ENCODE measurements at places on chromosomes 11 and 22.

DNA sequence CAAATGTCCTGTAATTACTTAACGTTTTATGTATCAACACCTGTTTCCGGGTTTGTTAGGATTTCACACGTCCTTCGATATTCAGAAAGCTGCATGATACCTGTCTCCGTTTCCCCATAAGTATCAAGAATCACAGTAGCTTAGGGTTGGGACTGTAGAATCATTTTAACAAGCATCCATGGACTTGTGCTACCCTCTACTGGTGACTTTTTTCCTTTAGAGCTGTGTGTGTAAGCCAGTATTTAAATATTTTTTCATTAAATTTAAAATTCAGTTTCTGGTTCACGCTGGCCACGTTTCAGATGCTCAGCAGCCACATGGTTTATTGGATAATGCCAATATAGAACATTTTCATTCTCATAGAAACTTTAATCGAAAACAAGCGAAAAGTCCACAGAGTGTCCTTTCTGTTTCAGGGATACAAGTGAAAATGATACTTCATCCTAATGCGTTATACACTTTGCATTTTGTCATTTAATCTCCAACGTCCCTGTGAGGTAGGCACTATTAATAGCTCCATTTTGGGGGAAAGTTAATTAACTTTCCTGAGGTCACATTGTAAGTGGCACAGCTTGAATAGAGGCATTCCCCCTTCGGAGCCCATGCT is 61.5 kb upstream of the SLC25A18 start:
- no peak for DNase-seq

GRCh38 chr22:45424241-45424731 is 10.8 kb downstream of the RIBC2 start:
- DNase-seq: no peak

DNA sequence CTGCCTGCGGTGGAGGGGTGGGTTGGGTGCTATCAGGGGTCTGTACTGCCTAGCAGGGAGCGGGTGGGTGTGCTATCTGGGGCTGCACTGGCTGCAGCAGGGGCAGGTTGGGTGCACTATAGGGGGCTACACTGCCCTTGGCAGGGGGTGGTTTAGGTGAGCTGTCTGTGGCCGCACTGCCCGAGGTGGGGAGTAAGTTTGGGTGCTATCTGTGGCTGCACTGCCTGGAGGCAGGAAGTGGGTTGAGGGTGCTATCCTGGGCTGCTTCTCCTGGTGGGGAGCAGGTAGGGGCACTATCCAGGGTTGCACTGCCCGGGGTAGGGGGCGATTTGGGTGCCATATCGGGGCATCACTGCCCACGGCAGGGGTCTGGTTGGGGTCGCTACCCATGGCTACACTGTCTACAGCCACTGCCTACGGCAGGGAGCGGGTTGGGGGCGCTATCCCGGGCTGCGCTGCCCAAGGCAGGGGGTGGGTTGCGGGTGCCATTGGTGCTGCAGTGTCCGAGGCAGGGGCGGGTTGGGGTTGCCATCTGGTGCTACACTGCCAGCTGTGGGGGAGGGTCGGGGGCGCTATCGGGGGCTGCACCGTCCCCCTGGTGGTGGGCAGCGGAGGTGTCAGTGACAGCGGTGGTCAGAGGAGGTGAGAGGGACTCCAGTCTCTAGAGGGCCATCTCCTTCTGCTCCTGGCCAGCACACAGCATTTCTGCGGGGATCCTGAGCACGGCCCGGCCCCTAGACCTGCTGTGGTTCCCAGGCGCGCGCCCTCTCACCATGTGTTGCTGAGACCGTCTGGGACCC is 1.3 kb upstream of the RFPL2 start:
- DNase-seq: no peak

DNA sequence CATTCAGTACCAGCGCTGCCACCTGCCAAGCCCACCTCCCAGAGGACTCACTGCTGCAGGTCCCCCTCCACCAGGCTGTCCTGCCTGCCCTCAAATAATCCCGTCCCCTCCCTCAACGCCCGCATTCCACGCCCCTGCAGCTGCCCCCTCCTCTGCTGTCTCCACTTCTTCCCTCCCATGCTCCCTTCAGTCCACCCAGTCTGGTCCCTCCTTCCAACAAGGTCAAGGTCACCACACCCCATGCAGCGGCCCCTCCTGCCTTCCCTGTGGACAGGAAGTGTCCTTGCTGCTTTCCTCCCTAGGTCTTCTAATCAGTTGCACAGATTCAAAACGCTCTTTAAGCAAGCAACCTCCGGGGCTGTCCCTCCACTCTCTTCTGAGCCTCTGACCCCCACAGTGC is 12.1 kb downstream of the MACROD1 start:
- DNase-seq: no peak

- no peak for DNase-seq
Measured at GRCh38 chr11:62602141-62603071, 741 bp upstream of the MTA2 start.

Data from activated naive CD4-positive, alpha-beta T cell (primary cell).